AML-193 (cell line): ENCODE measurements at places on chromosomes 1 and 21.

DNA sequence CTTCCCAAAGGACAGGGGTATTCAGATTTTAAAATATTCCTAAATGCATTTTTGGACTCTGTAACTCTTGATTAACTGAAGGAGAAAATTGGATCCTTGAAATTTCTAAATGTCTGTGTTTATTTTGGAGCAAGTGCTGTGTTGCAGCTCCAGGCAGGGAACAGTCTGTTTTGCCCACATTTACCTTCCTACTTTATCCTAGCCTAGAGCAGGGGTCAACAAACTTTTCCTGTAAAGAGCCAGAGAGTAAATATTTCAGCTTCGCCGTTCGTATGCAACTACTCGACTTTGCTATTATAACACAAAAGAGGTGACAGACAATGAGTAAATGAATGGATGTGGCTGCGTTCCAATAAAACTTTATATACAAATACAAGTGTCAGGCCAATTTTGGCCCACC is 402.2 kb downstream of the GPATCH2 start:
- no peak for DNase-seq

DNA sequence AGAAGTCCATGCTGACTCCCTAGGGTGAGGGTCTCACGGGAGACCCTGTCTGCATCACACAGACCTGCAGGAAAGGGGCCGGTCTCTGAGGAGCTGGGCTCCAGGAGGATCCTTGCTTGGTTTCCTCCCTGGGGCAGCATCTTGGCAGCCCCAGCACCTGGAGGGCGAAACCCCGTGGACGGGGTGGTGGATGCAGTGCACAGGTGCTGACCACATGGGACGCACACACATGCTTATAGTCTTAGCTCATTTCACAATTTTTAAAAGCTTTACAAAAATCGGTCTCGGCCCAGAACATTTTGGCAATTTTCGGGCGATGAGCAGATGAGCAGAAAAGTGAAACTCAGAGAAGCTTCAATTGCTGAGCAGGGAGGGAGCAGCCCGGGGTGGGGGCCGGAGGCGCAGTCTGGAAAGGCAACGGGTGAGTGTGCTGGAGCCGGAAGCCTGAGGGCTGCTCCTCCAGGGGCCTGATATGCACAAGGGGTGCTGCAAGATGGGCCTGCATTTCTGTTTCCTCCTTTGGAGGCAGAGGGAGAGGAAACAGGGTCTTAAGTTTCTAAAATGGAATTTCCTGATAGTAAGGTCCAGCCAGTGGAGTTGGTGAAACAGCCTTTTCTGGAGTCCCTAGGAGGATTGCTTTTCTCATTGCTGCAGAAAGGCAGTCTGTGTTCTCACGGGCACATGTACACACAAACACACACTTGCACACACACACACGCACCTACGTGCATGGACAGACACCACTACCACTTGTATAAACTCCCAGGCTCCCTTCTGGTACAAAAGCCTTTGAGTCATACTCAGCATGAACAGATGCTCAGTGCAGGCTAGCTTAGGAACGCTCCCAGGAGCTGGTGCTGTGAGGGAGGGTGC is 60.6 kb downstream of the SCCPDH start:
- peak; percentile 44 for DNase-seq

DNA sequence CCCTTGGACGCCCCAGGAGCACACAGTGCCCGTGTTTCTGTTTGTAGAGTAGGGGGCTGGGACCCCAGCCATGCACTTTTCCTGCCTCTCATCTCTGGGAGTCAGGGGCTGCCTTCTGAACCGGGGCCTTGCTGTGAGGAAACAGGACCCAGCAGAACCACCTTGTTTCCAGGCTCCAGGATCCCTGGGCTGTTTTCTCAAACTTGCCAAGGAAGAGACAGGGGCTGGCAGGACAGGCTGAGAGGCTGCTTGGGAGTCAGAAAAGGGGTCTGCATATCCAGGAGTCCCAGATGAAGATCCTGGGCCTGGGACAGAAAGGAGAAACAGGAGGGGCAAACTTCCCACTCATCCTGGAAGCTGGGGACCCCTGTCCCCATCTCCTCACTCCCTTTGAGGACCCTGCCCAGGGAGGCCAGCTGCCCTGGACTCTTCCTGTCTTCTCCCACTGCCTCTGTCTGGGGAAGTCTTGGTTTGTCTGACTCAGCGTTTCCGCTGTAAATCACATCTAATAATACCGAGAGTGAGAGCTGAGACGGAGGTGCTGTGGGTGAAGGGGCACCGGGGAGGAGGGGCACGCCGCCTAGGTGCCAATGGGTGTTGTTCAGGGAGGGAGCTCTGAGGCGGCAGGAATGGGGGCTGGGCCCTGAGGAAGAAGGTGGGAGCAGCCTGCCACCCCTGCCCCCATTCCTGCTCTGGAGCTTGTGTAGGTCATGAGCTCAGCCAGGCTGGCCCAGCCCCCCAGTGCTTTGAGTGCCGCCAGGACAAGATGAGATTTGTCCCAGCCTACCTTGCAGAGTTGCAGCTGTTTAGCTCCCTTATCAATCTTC is 16.7 kb downstream of the POU3F1 start:
- no peak for DNase-seq

DNA sequence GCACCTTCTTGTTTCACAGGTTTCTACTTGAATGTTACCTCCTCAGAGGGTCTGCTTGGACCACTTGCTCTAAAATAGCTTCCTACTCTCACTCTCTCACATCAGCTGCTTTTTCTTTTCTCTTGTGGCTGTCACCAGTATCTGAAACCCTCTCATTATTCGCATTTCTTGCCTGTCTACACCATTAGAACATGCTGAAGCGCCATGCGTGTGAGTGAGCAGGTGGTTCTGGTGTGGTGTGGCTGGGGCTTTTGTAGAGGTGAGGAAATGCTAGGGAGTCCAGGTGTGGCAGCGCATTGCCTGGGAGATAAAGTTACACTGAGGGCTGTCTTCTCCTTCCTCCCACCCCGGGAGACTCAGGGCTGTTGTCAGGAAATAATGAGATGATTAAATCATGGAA is 4.1 kb downstream of the ZNF362 start:
- no peak for DNase-seq

DNA sequence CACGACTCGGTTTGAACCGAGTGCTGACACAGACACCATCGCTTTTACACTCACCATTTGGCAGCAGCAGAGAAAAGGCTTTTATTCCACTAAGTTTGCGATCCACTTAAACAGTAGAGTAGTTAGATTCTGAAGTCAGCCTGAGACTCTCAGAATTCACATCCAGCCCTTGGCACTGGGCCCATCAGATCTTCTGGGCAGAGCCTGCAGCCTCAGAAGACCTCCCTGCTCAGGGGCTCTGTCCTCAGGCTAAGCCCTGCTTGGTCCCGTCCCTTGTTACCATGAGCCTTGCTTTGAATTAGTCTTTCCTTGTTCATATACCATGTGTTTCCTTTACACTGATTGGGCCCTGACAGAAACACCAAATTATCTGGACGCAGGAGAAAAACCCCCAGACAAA is 41.4 kb upstream of the AJAP1 start:
- DNase-seq, result no peak

- DNase-seq, result no peak
These were observed 231.5 kb upstream of the SNX7 start for GRCh38 chr1:98429965-98430443.

- no peak for DNase-seq
These were observed 38.3 kb downstream of the UBASH3A start for GRCh38 chr21:42441963-42442362.

- no peak for DNase-seq
These were observed 1.3 kb upstream of the KCNN3 start for GRCh38 chr1:154871374-154871773.

- peak; percentile 51 for DNase-seq
These were observed 93.7 kb upstream of the ETS2 start for GRCh38 chr21:38712071-38712470.

- DNase-seq, result no peak
These were observed 8.7 kb upstream of the SLC25A24 start for GRCh38 chr1:108208724-108209446.

DNA sequence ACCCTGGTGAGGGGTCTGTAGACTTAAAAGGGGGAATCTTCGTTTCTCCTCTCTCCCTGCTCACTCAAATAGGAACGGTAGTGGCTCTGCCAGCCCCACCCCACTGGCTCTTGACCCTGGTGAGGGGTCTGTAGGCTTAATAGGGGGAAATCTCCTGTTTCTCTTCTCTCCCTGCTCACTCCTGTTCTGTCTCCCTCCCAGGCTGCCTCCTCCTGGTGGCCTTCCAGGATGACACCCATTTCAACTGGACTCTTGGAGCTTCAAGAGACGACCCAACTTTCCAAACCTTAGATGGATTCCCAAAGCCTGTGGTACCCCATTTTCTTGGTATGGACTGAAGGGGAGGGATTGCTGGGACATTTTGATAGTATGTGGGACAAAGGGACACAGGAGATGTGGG is 1.4 kb upstream of the EPHB2 start:
- no peak for DNase-seq

GRCh38 chr1:245888809-245889208 is 618.3 kb downstream of the SMYD3 start:
- DNase-seq, result peak; percentile 59

GRCh38 chr1:43522776-43523480 is 7.8 kb upstream of the PTPRF start:
- no peak for DNase-seq

DNA sequence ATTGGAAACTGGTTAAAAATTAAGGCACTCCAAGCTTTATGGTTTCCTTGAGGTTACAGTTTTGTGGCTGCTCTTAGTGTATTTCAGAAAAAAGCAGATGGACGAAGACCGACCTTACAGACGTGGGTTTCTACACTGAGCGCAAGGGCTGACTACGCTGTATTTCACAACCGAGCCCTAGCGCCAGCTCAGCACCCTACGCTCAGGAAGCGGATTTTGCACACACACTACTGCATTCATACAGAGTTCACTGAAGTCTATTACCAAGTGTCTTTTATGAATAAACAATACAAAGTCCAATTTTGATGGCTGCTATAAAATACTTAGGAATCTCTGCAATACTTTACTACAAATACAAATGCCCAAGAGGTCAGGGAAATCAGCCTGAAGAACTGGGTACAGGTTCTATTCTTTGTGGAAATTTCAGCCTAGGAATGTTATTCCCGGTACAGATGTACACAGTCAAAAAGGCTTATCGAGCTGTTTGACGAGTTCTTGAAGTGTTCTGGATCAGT is 23.8 kb downstream of the PTTG1IP start:
- no peak for DNase-seq

DNA sequence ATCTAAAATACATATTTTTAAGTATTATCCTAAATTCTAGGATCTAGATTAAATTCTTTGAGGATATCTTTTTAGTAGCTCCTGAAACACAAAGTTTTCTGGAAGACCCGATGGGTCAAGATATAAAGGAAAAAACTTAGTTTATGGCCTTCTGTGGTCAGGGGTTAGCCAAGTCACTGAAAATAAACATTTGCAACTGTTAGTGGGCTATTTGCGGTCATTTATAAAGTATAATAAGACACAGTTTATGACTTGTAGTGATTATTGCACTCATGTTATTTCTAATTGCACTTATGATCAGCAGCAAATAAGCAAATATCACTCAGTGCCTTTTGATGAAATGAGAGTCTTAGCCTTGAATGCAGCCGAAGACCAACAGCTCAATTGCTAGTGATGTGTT is 183.3 kb downstream of the NFIA start:
- no peak for DNase-seq
